Sigmoid colon (tissue), 7 donors: ENCODE measurements at places on chromosomes 2 and 18. TPM values are rescaled to one million over a fixed set of nuclear protein-coding genes. Genes with fewer than 3 reads are reported as not detected.

BUB1 gene
- polyA plus RNA-seq, result 2.1 TPM

GAREM1 gene
- 11.8 TPM for polyA plus RNA-seq

IL36B gene
- polyA plus RNA-seq, result not detected

SPATA3 gene
- not detected for polyA plus RNA-seq

TGFA gene
- polyA plus RNA-seq, result 12.7 TPM

PSMA8 gene
- polyA plus RNA-seq, result 0.29 TPM

HOXD4 gene
- polyA plus RNA-seq, result not detected

SLC4A5 gene
- polyA plus RNA-seq, result under 0.01 TPM

SP140 gene
- polyA plus RNA-seq, result 19.2 TPM

MATN3 gene
- not detected for polyA plus RNA-seq

TEKT4 gene
- not detected for polyA plus RNA-seq

ZAP70 gene
- 28.0 TPM for polyA plus RNA-seq

PLCL1 gene
- 3.0 TPM for polyA plus RNA-seq

SOWAHC gene
- polyA plus RNA-seq, result 16.4 TPM

CCDC141 gene
- polyA plus RNA-seq, result not detected

SCN1A gene
- polyA plus RNA-seq, result 0.10 TPM

ALPP gene
- not detected for polyA plus RNA-seq

TLX2 gene
- polyA plus RNA-seq, result not detected

RAX gene
- not detected for polyA plus RNA-seq
